ENCODE measurements at places on chromosomes 11 and 22.

DNA sequence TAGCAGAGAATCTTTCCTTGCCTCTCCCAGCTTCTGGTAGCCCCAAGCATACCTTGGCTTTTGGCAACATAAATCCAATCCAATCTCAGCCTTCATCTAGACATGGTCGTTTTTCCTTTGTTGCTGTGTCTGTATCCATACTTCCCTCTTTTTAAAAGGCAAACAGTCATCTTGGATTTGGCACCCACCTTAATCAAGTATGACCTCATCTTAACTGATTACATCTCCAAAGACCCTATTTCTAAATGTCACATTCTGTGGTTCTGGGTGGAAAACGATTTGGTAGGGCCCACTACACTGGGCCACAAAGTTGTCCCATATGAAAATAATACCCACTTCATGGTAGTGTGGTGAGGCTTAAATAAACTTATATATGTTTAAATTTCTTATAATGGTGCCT is 852 bp downstream of the BUD13 start:
- DNase-seq = no peak

DNA sequence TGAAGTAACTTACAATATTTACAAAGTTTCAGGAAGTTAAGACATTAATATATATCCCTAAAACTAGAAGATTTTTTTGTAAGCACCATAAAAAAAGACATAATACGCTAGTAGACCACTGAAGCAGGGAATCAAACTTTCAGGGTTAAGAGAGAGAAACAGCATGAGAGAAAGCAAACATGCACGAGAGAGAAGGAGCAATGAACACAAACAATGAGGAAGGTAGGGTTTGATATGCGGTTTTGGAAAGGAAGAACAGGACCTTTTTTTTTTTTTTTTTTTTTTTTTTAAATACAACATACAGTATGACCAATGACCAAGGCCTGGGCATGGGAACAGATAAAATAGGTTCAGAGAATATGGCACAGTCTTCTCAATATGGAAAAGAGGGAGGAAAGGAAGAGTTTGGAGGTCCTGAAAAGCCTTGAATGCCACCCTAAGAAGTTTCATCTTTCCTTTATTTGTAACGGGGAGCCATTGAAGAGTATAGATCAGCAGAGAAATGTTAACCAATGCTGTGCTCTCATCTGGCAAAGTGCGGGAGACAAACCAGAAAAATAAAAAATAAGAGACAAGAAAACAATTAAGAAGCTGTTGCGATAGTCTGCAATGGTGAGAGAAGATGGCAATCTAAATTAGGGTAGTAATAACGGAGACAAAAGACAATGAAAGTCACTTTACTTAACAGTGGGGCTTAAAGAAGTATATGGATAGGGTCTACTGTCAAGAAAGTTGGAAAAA is 101.0 kb downstream of the USP35 start:
- no peak for DNase-seq

- DNase-seq = no peak
Observed at GRCh38 chr22:32735526-32735925, 66.0 kb upstream of the TIMP3 start.

DNA sequence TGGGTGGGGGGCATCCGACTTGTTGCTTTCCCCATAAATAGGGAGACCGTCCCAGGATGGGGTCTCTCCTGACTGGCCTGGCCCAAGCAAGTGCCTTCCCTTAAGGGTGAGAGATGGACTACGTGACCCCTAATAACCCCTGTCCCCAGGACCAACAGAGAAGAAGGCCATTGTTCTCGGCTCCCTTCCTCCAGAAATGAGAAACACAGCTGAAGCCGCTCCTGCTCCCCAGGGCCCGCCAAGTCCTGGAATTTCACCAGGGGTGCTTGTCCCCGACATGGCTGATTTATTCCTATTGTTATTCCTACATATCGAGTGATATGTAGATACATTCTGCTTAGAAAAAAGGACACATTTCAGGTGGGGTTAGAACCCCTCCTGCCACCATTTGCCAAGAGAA is 100.8 kb downstream of the TP53I11 start:
- DNase-seq = no peak

- no peak for DNase-seq
Observed at GRCh38 chr11:72292106-72292785, 48.3 kb upstream of the PHOX2A start.

GRCh38 chr11:83728281-83728680 is 442.1 kb upstream of the CCDC90B start:
- DNase-seq = peak; percentile 12

- no peak for DNase-seq
Observed at GRCh38 chr22:37514526-37515051, 4.6 kb downstream of the CARD10 start.

- DNase-seq = no peak
Observed at GRCh38 chr11:111423250-111423615, 44.2 kb upstream of the POU2AF1 start.

DNA sequence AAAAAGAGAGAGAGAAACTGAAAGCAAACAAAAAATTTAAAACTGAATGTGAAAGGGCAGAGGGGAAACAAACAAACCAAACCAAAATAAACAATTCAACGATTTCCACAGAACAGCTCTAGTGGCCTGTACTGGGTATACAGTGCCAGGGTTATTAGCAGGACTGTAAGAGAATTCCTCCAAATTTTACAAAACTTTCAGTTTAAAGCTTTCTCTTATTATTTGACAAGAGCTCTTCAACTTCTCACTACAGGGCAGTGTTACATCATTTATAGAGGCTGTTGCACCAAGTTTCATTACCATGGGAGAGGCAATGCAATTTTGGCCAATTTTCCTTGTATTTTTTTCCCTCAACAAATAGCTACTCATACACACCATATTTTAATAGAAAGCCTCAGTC is 44.3 kb upstream of the CLPB start:
- DNase-seq = no peak

DNA sequence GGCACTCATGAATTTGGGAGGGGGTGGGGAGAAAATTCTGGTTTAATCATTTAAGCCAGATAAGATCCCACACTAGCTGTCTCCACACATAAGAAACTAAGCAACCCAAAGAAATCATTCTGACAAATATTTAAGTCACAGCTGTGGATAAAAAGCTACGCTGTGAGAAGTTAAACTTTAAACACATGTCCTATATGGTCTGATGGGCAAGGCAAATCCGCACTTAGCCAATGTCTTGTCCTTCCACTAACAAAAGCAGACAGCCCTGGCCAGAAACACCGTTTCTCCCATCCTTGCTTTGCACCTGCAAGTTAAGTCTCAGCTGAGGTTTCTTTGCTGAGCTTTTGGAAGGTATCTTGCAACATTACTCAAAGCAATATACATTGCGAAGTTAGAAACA is 68.0 kb downstream of the ETS1 start:
- DNase-seq = no peak

DNA sequence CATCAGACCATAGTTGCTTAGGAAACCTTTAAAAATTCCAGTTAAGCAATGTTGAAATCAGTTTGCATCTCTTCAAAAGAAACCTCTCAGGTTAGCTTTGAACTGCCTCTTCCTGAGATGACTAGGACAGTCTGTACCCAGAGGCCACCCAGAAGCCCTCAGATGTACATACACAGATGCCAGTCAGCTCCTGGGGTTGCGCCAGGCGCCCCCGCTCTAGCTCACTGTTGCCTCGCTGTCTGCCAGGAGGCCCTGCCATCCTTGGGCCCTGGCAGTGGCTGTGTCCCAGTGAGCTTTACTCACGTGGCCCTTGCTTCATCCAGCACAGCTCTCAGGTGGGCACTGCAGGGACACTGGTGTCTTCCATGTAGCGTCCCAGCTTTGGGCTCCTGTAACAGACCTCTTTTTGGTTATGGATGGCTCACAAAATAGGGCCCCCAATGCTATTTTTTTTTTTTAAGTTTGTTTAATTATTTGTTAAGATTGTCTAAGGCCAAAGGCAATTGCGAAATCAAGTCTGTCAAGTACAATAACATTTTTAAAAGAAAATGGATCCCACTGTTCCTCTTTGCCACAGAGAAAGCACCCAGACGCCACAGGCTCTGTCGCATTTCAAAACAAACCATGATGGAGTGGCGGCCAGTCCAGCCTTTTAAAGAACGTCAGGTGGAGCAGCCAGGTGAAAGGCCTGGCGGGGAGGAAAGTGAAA is 73.4 kb downstream of the NCAPD3 start:
- DNase-seq = peak; percentile 57

GRCh38 chr11:31882951-31883392 is 71.8 kb upstream of the PAX6 start:
- DNase-seq = no peak

- no peak for DNase-seq
Observed at GRCh38 chr11:94934362-94934761, 39.0 kb downstream of the CWC15 start.

GRCh38 chr11:111571829-111572501 is 30.3 kb upstream of the SIK2 start:
- DNase-seq = no peak

GRCh38 chr11:128343870-128344269 is 243.5 kb downstream of the ETS1 start:
- DNase-seq = no peak

DNA sequence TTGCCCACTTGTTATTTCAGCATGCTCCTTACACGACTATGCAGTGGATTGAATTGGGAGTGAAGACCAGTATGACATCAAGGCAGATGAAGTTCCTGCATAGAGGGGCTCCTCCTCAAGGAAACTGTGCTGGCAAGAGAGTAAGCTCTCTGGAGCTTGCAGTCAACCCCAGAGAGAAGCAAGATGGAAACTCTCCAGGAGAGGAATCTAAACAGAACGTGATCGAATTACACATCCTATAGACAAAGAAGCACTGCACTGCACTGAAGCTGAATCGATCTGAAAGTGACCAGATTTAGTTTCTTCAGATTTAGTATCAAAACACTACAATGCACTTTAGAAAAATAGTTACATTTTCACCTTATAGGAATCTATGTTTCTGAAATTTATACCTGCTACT is 947.7 kb upstream of the TENM4 start:
- no peak for DNase-seq

- no peak for DNase-seq
Observed at GRCh38 chr11:10680956-10681487, 12.5 kb downstream of the IRAG1 start.

DNA sequence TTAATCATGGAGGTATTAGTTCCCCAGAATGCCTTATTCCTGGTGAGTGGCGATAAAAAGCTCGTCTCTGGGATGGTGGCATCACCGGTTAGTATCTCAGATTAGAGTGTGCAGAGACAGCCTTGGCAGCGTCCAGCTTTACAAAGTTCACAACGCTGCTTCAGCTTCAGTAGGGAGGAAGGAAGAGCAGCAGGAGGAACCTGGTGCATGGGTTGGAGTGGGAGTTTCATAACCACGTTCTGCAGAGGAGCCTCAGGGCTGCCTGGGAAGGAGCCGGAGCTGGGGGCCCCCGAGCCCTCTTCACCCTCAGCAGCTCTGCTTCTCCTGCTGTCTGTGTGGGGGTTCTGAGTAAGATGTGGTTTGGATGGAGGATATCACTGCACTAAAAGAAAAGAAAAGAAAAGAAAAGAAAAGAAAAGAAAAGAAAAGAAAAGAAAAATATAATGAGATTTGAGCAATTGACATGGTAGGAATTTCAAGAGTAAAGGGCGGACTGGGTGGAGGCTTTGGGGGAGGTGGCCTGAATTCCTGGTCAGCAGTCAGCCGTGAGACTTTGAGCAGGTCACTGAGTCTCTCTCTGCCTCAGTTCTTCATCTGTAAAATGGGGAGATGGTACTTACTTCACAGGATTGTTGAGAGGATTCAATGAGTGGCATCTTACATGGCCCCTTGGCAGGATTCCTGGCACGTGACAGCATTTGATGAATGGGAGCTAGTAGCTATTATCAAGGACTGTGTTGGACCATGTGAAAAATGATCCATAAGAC is 6.5 kb downstream of the ASPHD2 start:
- DNase-seq = no peak

DNA sequence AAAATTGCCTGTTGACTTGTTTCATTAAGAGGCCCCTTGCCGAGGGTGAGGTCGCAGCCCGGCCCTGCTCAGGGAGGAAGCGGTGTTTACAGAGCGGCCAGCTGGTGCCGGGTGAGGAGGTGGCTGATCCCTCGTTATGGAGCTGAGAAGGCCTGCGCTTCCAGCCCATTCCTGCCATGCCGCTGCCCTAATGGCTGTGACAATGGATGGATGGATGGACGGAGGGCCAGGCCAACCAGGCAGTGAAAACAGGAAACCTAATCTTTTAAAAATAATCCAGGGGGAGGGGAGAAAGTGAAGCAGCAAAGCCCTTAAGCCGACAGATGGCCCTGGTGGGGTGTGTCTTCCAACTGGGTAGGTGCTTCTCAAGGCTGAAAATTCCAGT is 38.5 kb downstream of the BCR start:
- no peak for DNase-seq

DNA sequence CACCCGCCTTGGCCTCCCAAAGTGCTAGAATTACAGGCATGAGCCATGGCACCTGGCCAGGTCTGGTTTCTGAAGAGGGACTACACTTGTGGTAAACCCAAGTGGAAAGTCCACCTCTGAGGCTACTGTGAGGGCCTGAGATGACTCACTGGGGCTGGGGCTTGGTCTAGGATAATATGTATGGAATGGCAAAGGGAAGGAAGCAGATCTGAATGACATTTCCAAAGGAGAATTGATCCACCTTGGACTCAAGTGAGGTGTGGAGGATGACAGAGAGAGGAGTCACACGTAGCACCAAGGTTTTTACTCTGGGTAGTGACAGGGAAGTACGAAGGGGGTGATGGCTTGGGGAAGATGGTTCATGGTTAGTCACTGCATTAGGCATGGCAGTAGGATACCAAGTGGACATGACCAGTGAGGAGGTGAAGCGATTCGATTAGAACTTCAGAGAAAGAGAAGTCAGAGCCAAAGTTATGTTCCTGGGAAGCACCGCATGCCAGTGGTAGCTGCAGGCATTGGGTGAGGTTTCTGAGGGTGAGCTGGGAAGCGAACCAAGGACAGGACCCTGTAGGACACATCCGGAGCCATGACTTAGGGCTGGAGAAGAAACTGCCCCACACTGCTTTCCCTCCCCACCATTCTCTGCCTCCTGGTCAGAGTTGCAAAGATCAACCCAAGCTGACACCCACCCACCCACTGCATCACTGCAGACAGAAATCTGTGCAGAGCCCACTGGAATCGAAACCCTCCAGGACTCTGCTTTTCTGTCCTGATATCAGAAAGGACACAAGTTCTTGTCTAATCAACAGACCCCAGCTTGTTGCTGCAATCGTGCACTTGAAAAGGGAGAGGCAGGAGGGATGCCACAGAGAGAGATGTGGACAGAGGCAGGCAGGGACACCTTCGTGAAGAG is 13.0 kb upstream of the BCL9L start:
- no peak for DNase-seq

- no peak for DNase-seq
Observed at GRCh38 chr11:108144615-108145014, 23.2 kb downstream of the ACAT1 start.

GRCh38 chr22:22928666-22929380 is 41.2 kb downstream of the IGLL5 start:
- peak; percentile 14 for DNase-seq

GRCh38 chr22:45585946-45586540 is 83.4 kb downstream of the FBLN1 start:
- DNase-seq = no peak

DNA sequence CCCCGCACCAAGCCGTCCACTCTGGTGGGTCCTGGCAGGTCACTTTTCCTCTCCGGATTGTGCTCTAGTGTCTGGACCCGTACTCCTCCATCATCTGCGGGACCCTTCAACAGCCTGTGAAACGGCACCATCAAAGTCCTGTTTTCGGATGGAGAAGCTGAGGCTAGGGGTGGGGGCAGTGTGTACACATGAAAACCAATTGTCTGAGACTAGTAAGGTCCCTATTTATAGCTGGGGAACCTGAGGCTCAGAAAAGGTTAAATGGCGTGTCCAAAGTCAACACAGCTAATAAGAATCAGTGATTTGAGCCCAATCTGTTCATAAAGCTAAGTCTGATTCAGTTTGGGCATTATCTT is 668 bp upstream of the LRRC32 start:
- DNase-seq = no peak

GRCh38 chr22:22698263-22698750 is 53.9 kb downstream of the GGTLC2 start:
- no peak for DNase-seq

All from globus pallidus (tissue), 1 donor.